ENCODE measurements at places on chromosomes 1 and 21. TPM values are rescaled to one million over a fixed set of nuclear protein-coding genes. Genes with fewer than 3 reads are reported as not detected.

- no peaks in the 10 kb centered on the region for H3K27me3 ChIP-seq
- DNase-seq = no peak
- H3K27ac ChIP-seq = peak overlapping the region; percentile 80
- H3K36me3 ChIP-seq = peaks cover under 1% of the 10 kb centered on the region
Observed at GRCh38 chr1:45953934-45954847, 150.8 kb downstream of the MAST2 start.

DNA sequence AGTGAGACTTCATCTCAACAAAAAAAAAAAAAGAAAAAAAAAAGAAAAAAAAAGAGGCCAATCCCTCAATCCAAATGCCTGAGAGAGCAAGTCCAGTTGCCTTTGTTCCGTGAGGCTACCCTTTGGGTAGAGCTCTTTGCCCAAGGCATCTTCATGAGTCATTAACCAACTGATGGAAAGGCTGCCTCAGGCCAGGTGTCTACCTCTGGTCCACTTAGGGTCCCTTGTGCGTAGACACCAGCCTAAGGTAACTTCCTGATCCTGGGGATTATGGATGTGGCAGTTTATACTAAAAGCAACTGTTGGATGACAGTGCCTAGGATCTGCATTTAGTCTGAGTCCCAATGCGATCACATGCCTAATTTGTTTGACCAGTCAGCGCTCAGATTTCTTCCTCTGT, 20.7 kb upstream of the ZNF326 start:
- H3K36me3 ChIP-seq = no peaks in the 10 kb centered on the region
- H3K4me1 ChIP-seq = peaks cover 7% of the 10 kb centered on the region

GRCh38 chr1:49346767-49347349, 570.2 kb upstream of the BEND5 start:
- H3K4me1 ChIP-seq = no peaks in the 10 kb centered on the region
- no peaks in the 10 kb centered on the region for H3K27me3 ChIP-seq
- no peak overlapping the region for H3K4me3 ChIP-seq
- no peaks in the 10 kb centered on the region for H3K36me3 ChIP-seq

GRCh38 chr1:61680500-61680899, 44.4 kb downstream of the TM2D1 start:
- H3K27me3 ChIP-seq = no peaks in the 10 kb centered on the region
- no peak for DNase-seq
- H3K36me3 ChIP-seq = peaks cover 3% of the 10 kb centered on the region
- H3K4me3 ChIP-seq = no peak overlapping the region

Gene TRIM67
- total RNA-seq = not detected

GRCh38 chr1:33008051-33008914, 28.4 kb downstream of the AK2 start:
- peaks cover 61% of the 10 kb centered on the region for H3K4me1 ChIP-seq
- no peak for DNase-seq

- H3K36me3 ChIP-seq = no peaks in the 10 kb centered on the region
- H3K4me3 ChIP-seq = no peak overlapping the region
- DNase-seq = no peak
- no peaks in the 10 kb centered on the region for H3K27me3 ChIP-seq
Observed at GRCh38 chr1:48005253-48006117, 8.3 kb upstream of the TRABD2B start.

GRCh38 chr21:44450999-44451398, 4.3 kb upstream of the LRRC3 start:
- no peaks in the 10 kb centered on the region for H3K36me3 ChIP-seq
- H3K4me3 ChIP-seq = no peak overlapping the region
- H3K4me1 ChIP-seq = peaks cover 13% of the 10 kb centered on the region
- no peaks in the 10 kb centered on the region for H3K27me3 ChIP-seq
- no peak for DNase-seq

Gene NTRK1
- 1.4 TPM for total RNA-seq

GRCh38 chr1:89041721-89042120, 19.1 kb upstream of the GBP3 start:
- H3K36me3 ChIP-seq = no peaks in the 10 kb centered on the region
- no peak overlapping the region for H3K27ac ChIP-seq
- no peak overlapping the region for H3K4me3 ChIP-seq
- no peak for DNase-seq
- H3K4me1 ChIP-seq = no peaks in the 10 kb centered on the region

Gene NTNG1
- 4.6 TPM for total RNA-seq

GRCh38 chr1:40849801-40850592, 12.2 kb downstream of the CITED4 start:
- H3K4me1 ChIP-seq = no peaks in the 10 kb centered on the region
- H3K36me3 ChIP-seq = no peaks in the 10 kb centered on the region
- H3K27me3 ChIP-seq = no peaks in the 10 kb centered on the region
- no peak overlapping the region for H3K27ac ChIP-seq
- DNase-seq = peak; percentile 66
- no peak overlapping the region for H3K4me3 ChIP-seq

Gene SPRR2A
- total RNA-seq = not detected

- H3K4me1 ChIP-seq = peaks cover 6% of the 10 kb centered on the region
- H3K27ac ChIP-seq = no peak overlapping the region
- DNase-seq = no peak
Observed at GRCh38 chr1:197557302-197557701, 218.0 kb downstream of the DENND1B start.

DNA sequence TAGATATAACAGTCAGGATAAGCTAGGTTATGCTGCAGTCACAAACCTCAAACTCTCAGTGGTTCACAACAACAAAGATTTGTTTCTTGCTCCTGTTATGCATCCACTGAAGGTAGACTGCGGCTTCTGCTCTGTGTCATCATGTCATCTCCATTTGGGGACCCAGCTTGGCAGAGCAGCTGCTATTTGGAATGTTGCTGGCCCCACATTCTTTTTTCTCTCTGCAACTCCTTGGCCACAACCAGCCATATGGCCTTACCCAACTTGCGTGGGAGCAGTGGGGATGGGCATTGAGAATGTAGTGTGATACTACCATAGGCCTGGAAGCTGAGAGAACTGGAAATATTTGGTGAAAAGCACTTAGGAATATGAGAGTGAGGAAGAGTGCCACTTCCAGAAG, 26.4 kb downstream of the AGO4 start:
- no peaks in the 10 kb centered on the region for H3K27me3 ChIP-seq
- peaks cover 40% of the 10 kb centered on the region for H3K36me3 ChIP-seq
- no peak overlapping the region for H3K27ac ChIP-seq
- H3K4me3 ChIP-seq = no peak overlapping the region
- no peaks in the 10 kb centered on the region for H3K4me1 ChIP-seq

GRCh38 chr1:61083013-61083806, 849 bp downstream of the NFIA start:
- peaks cover 2% of the 10 kb centered on the region for H3K36me3 ChIP-seq
- H3K27ac ChIP-seq = peak overlapping the region; percentile 96

DNA sequence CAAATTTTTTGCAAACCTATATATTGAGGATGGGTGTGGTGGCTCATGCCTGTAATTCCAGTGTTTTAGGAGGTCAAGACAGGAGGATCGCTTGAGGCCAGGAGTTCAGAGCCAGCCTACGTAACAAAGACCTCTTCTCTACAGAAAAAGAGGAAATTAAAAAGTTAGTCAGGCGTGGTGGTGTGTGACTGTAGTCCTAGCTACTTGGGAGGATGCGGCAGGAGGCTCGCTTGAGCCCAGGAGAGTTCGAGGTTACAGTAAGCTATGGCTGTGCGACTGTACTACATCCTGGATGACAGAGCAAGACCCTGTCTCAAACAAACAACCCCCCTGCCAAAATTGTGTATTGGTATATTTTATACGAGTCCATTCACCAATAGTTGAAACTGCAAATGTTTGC, 589.7 kb downstream of the DPYD start:
- no peak overlapping the region for H3K4me3 ChIP-seq
- H3K27me3 ChIP-seq = no peaks in the 10 kb centered on the region
- no peak overlapping the region for H3K27ac ChIP-seq
- peaks cover 5% of the 10 kb centered on the region for H3K4me1 ChIP-seq

- H3K4me3 ChIP-seq = no peak overlapping the region
- DNase-seq = peak; percentile 40
- no peaks in the 10 kb centered on the region for H3K27me3 ChIP-seq
- no peaks in the 10 kb centered on the region for H3K4me1 ChIP-seq
- no peak overlapping the region for H3K27ac ChIP-seq
Observed at GRCh38 chr1:82485591-82486369, 685.0 kb downstream of the ADGRL2 start.

DNA sequence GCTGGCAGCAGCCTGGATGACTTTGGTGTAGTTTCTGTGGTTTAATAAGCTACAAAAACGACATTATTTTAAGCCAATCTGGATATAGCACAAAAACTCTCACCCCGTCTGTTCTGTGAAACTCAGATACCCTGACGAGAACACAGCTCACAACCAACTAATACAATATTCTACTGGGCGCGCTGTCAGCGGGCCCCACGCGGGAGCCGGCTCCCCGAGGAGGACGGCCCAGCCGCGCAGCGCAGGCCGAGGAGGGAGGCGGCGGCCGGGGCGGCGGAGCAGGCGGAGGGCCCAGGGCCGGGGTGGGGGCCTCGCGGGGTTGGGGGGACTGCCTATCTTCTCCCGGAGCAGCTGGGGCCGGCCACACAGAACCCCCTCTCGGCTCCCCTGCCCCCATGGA, 87.2 kb upstream of the POU3F1 start:
- peaks cover 8% of the 10 kb centered on the region for H3K4me1 ChIP-seq
- peaks cover 16% of the 10 kb centered on the region for H3K27me3 ChIP-seq
- no peak overlapping the region for H3K27ac ChIP-seq
- DNase-seq = no peak

DNA sequence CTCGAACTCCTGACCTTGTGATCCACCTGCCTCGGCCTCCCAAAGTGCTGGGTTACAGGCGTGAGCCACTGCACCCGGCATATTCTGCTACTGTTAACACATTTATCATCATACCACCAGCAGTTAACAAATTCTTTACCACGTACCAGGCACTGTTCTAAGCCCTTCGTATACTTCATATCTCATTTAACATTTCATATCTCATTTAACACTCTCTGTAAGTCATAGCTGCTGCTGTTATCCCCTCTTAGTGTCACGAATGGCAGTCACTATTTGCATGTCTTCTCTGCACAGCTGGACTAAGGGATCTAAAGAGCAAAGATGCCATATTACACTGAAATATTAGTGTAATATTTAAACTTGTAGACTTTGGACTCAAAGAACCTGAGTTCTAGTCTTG, 462.5 kb upstream of the DAB1 start:
- H3K36me3 ChIP-seq = no peaks in the 10 kb centered on the region
- H3K4me3 ChIP-seq = no peak overlapping the region
- H3K27me3 ChIP-seq = peaks cover 6% of the 10 kb centered on the region
- no peaks in the 10 kb centered on the region for H3K4me1 ChIP-seq
- DNase-seq = no peak
- no peak overlapping the region for H3K27ac ChIP-seq

GRCh38 chr1:1599030-1599934, 653 bp downstream of the FNDC10 start:
- peak overlapping the region; percentile 42 for H3K4me3 ChIP-seq
- no peak overlapping the region for H3K27ac ChIP-seq
- peaks cover 9% of the 10 kb centered on the region for H3K4me1 ChIP-seq

Gene PTGS2
- total RNA-seq = 0.90 TPM

Gene SLC2A5
- 15.8 TPM for total RNA-seq

DNA sequence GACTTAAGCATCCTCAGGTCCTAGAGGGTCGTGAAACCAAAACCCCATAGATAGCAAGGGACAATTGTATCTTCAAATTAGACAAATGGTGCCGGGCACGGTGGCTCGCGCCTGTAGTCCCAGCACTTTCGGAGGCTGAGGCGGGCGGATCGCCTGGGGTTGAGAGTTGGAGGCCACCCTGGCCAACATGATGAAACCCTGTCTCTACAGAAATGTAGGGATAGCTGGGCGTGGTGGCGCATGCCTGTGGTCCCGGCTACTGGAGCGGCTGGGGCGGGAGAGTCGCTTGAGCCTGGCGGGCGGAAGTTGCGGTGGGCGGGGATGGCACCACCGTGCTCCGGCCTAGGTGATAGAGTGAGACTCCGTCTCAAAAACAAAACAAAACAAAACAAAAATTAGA, 780.6 kb downstream of the BRINP3 start:
- no peaks in the 10 kb centered on the region for H3K36me3 ChIP-seq
- H3K27ac ChIP-seq = no peak overlapping the region
- DNase-seq = no peak
- no peaks in the 10 kb centered on the region for H3K27me3 ChIP-seq

DNA sequence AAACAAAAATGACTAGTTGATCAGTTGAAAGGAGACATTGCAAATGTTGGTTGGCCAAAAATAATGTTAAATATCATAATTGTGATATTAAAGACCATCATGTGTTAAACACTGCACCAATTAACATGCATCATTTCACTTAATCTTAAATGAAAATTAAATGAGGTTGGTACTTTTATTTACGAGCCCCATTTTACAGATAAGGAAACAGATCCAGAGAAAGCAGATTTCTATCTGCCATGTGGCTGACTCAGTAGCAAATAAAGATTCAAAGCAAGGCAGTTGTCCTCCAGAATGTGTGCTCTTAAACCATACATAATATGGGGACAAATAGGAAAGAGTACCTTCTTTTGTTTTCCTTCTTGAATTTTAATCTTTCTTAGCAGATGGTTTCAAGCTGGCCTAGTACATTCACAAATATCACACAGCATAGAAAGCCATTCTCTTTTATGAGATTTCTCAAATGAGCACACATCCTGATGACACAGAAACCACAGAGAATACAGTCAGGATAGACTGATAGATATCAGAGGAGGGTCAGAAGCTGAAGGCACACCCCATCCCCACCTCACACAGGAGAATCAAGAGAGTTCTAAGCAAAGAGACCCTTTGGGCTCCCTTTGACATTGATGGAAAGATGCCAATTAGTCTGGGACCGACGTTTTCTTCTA, 647.9 kb upstream of the CAMK1G start:
- H3K36me3 ChIP-seq = no peaks in the 10 kb centered on the region
- H3K4me1 ChIP-seq = no peaks in the 10 kb centered on the region
- H3K4me3 ChIP-seq = no peak overlapping the region

DNA sequence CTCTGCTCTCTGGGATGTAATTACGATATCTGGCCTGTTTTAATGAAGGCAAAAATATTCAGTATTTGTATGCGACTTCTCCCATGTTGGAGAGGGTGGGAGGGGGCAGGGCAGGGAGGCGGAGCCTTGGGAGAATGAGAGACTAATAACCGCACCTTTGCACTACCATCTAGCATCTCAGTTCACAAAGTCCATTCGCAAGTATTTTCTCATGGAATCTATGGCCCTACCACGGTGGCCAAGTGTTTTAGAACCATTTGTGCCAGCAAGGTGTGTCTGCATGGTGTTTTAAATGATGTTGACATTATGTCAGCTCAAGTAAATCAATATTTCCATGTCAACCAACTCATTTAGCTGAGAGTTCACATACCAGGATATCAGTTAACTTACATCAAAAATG, 14.3 kb upstream of the BLACAT1 start:
- DNase-seq = no peak
- no peak overlapping the region for H3K27ac ChIP-seq
- H3K4me3 ChIP-seq = no peak overlapping the region
- peaks cover 8% of the 10 kb centered on the region for H3K4me1 ChIP-seq
- no peaks in the 10 kb centered on the region for H3K36me3 ChIP-seq

DNA sequence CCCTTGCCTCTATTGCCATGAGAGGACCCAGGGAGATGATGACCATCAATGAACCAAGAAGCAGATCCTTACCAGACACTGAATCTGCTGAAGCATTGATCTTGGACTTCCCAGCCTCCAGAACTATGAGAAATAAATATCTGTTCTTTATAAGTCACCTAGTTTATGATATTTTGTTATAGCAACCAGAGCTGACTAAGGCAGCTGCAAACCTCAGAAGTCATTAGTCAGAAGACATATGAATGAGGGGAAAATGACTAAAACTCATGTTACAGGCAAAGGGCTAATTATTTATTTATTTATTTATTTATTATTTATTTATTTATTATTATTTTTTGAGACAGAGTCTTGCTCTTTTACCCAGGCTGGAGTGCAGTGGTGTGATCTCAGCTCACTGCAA, 321.1 kb downstream of the TGFB2 start:
- no peak for DNase-seq
- H3K4me1 ChIP-seq = peaks cover 3% of the 10 kb centered on the region
- no peak overlapping the region for H3K27ac ChIP-seq
- no peaks in the 10 kb centered on the region for H3K27me3 ChIP-seq
- H3K4me3 ChIP-seq = no peak overlapping the region

Gene TLCD4
- total RNA-seq = 46.2 TPM
